ENCODE measurements at places on chromosomes 5 and 9.

DNA sequence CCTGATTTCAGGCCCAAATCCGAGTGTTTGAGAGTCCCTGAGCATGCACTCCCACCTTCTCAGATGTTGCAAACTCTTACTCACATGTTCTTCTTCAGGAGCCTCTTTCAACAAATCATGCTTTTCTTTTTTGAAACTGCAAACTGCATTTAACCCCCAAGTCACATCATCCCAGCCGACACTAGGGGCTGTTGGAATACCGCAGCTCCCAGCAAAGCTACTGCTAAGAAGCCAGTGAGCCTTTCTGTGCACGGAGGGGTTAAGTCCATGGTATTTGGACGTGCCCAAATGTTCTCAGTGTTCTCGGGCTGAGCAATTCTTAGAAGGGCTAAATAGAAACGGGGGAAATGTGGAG lies 282.9 kb downstream of the NFIB start:
- no peak for DNase-seq

DNA sequence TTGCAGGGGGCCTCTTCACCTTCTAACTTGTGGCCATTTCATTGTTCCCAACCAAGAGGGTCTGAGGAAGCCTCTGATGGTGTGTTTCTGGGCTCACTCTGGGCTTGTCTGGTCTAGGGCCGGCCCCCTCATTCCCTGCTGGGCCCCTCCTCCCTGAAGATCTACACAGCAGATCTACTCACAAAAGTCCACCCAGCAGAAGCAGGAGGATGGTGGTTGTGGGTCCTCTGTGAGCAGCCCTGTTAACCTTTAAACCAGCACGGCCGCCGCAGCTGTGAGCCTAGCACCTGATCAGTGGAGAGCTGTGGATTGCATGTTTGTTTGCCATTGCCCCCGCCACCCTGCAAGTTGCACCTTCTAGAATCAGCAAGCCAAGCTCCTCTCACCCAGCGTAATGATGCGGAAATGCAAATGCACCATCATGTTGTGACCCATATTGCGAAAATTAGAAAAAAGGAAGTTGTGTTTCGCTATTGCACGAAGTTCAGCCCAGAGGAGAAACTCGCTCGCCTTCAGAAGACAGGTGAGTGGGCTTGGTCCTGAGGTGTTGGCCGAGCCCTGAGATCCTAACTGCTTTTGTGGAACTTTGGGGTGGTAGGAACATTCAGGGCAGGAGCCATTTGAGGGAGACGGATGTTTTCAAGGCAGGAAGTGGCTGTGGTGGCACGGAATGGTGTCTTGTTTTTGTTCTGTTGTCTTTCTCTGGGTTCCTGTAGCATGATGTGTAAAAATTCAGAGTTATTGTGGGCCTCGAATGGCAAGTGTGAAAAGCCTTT lies 16.7 kb downstream of the FGD3 start:
- no peak for DNase-seq

GRCh38 chr5:20331826-20332225 lies 343.8 kb upstream of the CDH18 start:
- no peak for DNase-seq

- no peak for DNase-seq
Measured at GRCh38 chr5:102722931-102723330, 32.2 kb upstream of the PAM start.

DNA sequence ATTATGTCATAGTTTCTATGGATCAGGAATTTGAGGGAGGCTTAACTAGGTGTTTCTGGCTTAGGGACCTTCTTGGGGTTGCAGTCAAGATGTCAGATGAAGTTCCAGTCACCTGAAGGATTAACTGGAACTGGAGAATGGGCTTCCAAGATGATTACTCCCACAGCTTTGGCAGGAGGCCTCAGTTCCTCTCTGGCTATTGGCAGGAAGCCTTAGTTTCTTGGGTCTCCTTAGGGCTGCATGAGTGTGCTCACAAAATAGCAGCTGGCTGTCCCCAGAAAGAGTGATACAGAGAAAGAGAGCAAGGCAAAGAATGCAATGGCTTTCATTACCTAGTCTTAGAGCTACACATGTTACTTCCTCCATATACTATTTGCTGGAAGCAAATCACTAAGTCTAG lies 138.1 kb upstream of the TLE4 start:
- DNase-seq = no peak

GRCh38 chr9:89304020-89304833 lies 6.8 kb upstream of the CKS2 start:
- no peak for DNase-seq

- DNase-seq = no peak
Measured at GRCh38 chr5:112381521-112381920, 37.6 kb downstream of the EPB41L4A start.

GRCh38 chr9:88813638-88814209 lies 177.5 kb upstream of the S1PR3 start:
- no peak for DNase-seq

DNA sequence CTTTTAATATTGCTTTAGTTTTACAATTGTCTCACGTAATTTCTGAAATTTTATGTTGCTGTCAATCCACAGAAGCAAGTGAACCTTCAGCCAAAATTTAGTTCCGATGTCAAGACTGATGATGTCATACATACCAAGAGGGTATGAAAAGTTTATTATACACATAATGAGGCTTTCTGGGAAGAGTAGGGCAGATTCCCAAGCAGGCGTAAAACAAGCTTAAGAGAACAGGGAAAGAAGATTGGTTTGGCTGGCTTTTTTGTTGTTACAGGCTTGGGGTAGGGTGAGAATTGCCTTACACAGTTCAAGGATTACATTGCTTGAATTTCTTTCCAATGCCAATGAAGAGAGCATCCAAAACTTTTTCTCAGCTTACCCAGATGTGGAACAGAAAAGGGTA lies 1962.9 kb upstream of the CDH6 start:
- no peak for DNase-seq

DNA sequence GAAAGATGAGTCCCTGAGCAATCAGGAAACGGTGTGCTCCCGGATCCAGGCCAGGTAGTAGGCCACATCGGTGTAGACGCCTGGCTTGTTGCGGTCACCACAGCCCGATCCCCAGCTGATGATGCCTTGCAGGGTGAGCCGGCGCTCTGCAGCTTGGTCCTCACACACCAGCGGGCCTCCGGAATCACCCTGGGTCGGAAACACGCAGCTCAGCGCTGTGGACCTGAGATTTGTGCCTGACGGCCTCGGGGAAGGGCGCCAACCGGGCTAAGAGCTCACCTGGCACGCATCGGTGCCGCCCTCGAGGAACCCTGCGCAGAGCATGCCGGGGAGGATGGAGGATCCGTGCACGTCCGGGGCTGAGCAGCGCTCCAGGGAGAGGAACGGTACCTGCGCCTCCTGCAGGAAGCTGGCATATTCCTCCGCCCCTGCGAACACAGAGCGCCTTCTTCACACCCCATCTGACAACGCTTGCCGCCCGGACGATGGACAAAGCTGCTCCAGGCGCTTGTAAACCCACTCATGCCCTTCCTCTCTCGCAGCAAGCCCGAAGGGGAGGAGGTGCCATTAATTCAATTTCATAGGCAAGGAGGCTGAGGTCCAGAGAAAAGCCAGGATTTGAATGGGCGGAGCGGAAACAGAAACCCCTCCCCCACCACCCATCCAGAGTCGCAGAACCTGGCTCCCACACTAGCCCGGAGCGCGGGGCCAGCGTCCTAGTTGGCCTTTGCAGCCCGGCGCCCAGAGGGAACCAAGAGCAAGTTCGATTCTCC lies 2.0 kb upstream of the PFN3 start:
- no peak for DNase-seq

DNA sequence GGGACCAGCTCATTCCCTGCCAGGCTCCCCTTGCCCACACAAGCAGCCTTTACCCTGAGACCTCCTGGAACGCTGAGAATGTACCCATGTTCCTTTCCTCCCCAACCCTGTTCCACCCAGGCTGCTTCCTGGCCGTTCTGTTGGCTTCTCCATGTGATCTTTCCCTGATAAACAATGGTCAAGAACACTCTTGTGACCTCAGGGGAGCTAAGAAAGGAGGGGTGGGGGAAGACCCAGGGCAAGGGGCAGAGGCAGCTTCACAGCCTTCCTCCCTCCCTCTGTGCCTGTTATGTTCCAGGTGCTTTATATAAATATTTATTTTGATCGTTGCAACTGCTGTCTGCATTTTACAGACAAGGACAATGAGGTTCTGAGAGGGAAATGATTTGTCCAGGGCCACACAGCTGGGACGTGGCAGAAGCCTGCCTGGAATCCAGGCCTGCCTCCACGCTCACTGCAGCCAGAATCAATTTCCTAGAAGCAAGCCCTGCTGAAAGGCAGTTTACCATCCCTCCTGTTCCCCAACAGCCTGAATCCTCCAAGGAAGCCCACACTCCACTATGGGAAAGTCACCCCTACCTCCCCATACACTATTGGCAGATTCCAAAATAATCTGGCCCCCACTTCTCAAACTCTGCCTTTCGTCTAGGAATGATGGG lies 3.9 kb downstream of the SHROOM1 start:
- no peak for DNase-seq

DNA sequence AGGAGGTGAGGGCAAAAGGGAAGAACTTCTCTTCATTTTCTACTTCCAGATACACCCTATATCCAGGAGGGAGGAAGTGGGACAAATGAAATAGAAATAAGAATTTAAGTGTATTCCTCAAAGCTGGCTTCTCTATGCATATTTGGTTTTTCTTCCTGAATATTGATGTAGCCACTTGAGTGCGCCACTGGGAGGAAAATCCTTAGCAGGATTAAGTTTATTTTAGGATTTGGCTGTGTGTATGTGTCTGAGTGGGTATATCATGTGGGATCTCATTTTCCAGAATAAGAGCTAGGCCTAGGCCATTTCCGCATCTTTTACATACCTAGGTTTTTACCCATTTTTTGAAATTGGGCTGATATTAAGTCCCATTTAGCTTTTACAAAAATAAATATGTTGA lies 42.5 kb downstream of the MAP1B start:
- no peak for DNase-seq

DNA sequence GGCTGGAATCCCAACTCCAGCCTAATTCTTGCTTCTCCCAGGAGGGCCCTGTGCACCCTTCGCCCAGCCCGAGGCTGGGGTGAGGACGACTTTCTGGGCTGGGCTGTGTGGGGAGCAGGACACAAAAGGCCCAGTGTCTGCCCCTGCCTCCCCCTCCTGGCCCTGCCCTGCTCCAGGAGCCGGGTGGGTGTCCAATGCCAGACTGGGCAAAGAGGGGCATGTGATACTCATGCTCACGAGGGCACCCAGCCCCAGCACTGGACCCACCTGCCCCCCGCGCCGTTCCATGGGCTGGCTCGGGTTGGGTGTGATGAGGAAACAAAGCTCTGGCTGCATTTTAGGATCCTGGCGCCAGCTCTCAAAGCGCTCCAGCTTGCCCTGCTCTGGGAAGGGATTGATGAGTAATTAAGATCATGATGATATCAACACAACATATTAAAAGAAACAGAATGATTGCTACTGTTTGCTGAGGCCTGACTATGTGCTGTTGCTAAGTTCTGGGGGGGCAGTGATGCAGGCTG lies 30.7 kb downstream of the LHX2 start:
- no peak for DNase-seq

DNA sequence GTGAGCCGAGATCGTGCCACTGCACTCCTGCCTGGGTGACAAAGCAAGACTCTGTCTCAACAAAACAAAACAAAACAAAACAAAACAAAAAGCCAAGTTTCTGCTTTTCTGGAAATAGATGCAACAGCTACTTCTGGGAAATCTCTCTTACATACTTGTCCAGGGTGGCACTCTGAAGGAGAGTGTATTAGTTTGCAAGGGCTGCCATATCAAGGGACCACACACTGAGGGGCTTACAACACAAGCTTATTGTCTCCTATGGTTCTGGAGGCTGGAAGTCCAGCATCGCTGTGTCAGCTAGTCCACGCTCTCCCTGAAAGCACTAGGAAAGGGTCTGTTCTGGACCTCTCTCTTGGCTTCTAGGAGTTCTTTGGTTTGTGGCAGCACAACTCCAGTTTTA lies 277.9 kb upstream of the WWC1 start:
- no peak for DNase-seq

GRCh38 chr5:168106008-168106761 lies 185.3 kb upstream of the WWC1 start:
- DNase-seq = no peak

DNA sequence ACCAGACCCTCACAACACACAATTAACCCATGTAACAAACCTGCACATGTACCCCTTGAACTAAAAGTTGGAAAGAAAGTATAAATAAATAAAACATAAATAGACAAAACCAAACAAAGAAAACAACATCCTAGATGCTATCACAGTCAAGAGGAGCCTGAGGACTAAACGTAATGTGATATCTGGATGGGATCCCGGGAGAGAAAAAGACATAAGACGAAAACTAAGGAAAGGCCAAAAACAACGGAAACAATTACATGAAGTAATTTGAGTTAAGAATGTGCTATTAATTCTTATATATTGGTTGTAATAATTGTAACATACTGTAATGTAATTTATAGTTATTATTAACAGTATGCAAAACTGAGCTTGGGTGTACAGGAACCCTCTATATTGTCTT lies 793.9 kb downstream of the SEMA5A start:
- no peak for DNase-seq

- no peak for DNase-seq
Measured at GRCh38 chr5:20300110-20300509, 312.1 kb upstream of the CDH18 start.

DNA sequence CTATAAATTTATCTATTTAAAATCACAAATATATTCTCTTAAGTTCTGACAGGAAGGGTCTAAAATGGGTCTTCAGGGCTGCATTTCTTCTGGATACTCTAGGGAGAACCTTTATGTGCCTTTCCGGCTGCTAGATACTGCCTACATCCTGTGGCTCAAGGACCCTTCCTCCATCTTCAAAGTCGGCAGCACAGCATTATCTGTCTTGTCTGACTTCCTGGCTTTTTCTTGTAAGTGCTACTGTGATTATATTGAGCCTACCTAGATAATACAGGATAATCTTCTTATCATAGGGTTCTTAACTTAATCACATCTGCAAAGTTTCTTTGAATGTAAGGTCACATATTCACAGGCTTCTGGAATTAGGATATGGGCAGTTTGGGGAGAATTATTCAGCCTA lies 943.8 kb upstream of the TYRP1 start:
- no peak for DNase-seq

DNA sequence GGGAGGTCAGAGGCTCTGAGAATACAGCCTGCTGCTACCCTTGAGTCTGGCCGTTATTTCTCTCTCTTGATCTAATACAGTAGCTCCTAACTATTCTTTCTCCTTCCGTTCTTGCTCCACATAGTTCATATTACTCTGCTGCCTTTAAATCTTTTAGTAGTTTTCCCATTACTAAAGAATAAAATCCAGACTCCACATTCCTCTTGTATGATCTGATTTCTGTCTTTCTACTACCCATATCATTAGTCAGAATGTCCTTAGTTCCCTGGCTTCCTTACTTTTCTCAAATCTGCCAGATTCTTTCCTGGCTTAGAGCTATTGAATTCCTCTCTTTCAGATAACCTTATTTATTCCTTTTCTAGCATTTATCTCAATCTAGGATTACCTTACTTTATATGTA lies 40.0 kb downstream of the MARCHF6 start:
- no peak for DNase-seq

- no peak for DNase-seq
Measured at GRCh38 chr9:16039218-16039987, 486.6 kb downstream of the CCDC171 start.

DNA sequence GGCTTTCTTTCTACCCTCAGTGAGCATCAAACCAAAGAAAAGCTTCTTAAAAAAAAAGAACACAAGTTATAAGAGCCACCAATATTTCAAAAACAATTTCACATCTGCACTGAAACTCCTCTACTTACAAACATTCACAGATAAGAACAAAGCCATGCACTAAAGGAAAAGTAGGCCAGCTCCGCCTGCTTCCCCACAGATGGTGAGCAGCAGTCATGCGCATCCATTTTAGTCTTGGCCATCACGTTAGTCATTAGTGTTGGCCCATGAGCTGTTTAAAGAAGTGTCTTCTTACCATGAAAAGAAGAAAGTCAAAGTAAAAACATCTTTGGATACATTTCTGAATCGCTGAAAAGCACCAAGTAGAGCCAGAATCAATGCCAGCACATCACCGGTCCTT lies 40.0 kb upstream of the SMIM23 start:
- no peak for DNase-seq
